NCI-H748 treated with DMSO at 0.1 percent for 48 hours (cell line): ENCODE measurements at places on chromosomes 3 and 15.

DNA sequence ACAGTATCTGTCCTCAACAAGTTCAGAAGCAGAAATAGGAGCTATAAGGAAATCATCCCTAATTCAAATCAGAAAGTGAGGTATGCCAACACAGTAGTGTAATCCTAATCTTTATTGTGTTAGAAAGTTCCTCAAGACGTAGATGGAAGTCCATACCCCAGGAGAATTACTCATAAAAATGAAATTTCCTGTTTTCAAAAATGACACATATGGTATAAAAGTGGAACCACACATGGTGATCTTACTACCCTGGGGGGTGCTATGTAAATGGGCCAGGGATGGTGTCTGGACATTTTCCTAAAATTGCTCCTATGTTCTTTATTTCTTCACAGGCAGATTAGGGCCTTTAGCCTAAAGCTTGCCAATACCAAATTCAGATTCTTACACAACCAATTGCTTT is 204.1 kb downstream of the ARRDC4 start:
- DNase-seq = no peak

DNA sequence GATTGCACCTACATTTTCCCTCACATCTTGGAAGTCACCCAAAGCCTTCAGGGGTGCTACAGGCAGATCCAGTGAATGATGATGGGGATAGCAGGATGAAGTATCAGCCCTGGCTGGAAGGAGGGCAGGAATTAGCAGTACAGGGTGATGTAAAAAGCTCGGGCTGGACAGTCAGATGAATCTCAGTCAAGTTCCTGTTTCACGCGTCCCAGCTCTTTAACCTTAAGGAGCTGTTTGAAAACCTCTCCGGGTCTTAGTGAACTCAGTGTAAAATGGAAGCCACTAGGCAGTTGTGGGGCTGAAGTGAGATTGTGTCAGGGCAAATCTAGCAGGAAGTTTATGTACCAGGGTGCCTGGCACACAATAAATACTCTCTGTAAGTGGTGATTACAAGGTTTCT is 166.4 kb upstream of the PROK2 start:
- DNase-seq = no peak

DNA sequence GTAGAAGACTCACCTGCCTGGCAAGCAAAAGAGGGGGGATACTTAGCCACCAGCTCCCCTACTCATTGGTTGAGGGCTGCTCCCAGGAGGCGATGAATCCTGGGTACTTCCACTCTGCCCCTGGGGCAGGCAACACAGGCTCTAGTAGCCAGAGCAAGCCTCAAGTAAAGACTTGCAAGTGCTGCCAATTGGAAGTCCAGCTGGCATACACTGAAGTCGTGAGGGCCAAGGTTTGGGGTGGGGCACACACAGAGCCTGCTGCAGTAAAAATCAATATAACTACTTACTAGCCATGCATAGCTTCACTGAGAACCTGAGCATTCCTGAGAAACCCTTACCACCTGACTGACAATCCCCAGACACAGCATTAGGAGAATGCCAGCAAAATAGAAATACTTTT is 123.0 kb upstream of the EIF1B start:
- DNase-seq = no peak

- no peak for DNase-seq
Measured at GRCh38 chr15:86690566-86690965, 610.9 kb downstream of the AGBL1 start.

GRCh38 chr15:25736461-25736860 is 126.7 kb downstream of the ATP10A start:
- no peak for DNase-seq

DNA sequence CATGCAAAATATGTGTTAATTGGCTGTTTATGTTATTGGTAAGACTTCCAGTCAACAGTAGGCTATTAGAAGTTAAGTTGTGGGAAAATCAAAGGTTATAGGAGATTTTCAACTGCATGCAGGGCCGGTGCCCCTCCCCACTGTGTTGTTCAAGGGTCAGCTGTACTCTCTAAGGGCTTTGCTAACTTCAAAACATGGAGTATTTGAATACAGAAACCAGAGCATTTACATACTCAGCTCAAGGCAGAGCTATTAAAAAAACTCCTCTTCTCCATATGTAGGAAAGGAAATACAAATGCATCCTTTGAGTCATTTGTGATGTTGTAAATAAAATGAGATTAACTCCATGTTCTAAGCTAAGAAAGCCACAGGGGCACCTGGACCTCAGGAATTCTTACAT is 16.8 kb downstream of the IL17RB start:
- no peak for DNase-seq

DNA sequence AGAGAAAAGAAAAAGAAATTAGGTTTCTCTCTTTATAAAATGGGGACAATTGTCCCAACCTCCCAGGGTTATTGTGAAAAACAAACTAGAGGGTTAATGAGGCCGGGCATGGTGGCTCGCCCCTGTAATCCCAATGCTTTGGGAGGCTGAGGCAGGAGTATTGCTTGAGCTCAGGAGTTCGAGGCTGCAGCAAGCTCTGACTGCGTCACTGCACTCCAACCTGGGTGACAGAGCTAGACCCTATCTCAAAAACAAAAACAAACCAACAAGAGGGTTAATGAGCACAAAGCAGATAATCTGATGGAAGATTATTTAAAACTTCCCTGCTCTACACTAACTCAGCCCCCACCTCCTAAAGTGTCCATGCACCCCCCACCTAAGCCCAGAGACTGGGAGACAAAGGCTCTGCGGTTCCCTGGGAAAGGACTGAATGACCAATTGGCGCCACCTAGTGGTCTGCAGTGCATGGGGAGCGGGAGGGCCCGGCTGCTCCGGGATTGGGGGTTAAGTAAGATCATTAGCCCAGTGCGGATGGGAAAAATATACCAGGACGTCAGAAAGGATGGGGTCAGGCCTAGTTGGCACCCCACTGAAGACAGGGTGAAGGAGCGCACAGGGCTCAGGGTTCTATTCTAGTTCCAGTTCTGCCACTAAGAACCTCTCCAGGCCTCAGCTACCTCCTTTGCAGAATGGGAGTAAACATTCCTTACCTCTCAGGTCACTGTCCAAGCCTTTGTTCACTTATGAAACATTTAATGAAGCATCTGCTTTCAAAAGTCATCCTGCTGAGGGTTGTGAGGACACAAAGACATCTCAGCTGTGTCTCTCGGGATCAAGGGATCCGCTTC is 15.6 kb downstream of the PIF1 start:
- DNase-seq = peak; percentile 50

GRCh38 chr3:13407475-13407874 is 12.6 kb downstream of the NUP210 start:
- no peak for DNase-seq
